ELR (cell line): ENCODE measurements at places on chromosomes 4 and X.

- DNase-seq, result no peak
These were observed 53.4 kb downstream of the GABRB1 start for GRCh38 chr4:47084795-47085194.

DNA sequence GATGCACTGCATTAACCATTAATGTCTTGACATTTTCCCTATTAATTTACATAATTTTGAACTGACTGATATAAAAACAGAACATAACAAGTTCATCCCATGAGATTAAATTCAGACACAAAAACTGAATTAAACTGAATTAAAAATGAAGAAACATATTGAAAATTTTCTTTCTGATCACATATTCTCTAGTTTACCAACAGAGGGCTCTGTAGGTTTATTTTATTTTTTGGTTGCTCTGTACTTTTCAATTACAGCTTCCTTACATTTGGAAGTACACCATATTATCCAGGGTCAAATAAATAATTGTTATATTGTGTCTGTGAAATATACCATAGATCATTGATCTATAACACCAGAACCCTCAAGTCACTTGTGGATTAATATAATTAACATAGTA lies 27.3 kb upstream of the CT83 start:
- DNase-seq, result peak; percentile 12

DNA sequence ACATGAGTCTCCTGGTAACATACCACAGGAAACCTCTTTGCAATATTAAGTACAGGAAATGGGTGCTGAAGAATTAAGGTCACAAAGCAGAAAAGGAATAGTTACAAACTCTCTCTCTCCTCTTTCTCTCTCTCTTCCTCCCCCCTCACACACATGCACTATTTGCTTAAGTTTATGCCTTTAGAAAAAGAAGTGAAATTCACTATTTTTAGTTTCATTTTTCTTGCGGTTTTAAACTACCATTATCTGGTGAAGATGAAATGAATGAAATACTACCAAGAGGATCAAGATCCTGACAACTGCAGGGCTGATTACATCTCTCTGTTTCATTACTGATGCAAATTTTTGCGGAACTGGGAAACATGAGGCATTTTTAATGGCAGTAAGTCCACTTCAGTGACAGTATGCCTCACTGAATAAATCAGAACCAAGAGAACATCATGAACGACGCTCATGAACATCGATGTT lies 64.3 kb upstream of the FTHL17 start:
- no peak for DNase-seq

GRCh38 chrX:1788300-1788911 lies 173.5 kb downstream of the ASMT start:
- no peak for DNase-seq

DNA sequence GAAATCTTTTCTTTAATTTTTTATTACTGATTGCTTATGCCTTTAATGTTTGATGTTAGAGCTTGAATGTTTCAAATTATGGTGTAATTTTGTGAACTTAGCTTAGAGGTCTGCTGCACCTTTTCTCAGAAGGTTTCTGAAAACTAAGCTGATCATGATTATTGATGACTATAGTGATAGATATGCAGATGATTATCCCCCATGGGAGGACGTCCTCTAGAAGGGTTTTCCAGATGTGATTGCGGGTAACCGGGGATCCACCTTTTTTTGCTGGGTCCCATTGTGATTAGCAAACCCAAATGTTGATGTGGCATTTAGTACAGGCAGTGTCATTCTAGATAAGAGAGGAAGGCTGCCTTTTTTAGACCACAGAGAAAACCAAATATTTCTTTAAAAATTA lies 272.9 kb downstream of the FBXO8 start:
- DNase-seq, result no peak

- DNase-seq, result peak; percentile 71
These were observed 78.7 kb upstream of the DCLK2 start for GRCh38 chr4:149999485-150000074.

GRCh38 chrX:20529711-20530110 lies 263.0 kb upstream of the RPS6KA3 start:
- no peak for DNase-seq

DNA sequence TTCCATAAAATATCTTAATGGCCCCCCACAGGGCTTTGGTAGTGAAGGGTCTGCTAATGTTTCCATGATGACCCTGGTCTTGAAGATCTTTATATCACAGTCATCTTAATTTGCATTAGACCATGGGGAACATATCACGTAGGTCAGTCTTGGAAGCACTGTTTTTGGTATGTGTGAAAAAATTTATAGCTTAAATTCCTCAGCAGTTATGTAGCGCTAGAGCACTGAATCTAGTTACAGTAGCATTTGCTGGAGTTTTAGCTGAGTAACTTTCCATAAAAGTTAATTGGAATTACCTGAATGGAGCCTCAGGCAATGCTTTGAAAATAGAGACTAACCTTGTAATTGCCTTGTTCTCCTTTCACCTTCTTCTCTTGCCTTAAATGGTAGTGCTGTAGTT lies 648.8 kb downstream of the IQCM start:
- DNase-seq, result no peak

DNA sequence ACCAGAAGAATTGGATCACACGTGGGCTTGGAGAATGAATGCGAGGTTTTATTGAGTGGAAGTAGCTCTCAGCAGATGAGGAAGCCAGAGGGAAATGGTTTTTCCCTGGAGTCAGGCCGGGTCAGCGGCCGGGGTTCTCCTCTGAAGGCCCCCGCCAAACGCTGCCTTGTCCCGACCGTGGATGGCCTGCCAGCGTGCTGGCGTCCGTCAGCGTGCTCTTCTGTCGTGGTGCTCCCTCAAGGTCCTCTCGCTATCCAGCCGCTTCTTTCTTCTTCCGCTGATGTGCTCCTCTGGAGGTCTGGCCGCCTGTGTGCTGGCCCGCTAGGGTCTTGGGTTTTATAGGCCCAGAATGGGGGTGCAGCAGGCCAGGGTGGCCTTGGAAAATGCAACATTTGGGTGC lies 632.2 kb downstream of the TRAM1L1 start:
- no peak for DNase-seq

- peak; percentile 1 for DNase-seq
These were observed 41.8 kb downstream of the SULT1B1 start for GRCh38 chr4:69718396-69719271.

GRCh38 chr4:14862891-14863290 lies 139.4 kb upstream of the CPEB2 start:
- DNase-seq, result no peak

DNA sequence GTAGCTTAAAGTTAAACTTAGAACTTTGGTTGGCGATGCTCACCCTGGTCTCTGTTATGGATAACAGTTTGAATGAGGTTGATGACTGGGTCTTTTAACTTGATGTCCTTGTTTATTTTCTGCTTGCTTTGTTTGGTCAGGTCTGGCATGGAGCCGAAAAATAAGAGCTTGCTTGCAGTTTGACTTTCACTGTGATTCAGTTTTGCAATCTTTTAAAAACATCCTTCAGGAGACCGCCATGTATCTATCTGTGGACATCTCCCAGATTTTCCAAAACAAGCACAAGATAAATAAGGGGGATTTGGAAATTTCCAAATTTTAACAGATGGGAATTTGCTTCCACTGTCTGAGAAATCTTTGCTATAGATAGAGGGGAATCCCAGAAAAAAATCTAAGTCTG lies 246.7 kb downstream of the PALLD start:
- no peak for DNase-seq

DNA sequence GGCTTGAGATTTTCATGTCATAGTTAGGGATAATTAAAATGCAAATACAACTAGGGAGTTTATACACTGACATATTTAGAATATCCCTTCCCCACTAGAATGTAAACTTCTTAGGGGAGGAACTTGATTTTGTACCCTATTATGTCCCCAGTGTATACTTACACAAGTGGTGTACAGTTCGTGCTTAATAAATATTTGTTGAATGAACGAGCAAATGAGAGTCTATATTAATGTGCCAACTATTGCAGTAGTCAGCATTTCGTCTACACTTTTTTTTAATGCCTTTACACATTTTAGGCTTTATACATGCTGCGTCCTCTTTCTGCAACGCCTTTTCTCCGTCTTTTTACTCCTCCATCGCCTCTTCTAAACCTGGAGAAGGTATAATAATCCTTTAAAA lies 8.4 kb upstream of the MOB1B start:
- no peak for DNase-seq

DNA sequence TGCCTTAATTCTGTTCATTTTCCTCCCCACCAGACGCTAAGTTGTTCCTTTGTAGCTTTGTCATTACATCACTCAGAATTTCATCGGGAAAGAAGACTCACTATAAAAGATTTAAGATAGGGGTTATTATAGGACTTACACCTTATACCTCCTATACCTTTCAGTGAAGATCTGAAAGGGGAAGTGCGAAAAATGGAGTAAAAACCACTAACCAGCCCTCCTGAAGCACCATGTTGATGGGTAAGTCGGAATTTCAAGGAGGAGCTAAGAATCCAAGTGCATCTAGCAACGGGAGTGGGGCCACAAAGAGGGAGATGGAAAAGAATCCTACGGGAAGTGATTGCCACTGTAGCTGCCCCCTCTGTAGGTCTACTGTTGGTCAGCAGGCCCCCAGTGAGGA lies 119.1 kb upstream of the H2AZ1 start:
- no peak for DNase-seq

GRCh38 chrX:145630806-145631435 lies 186.7 kb upstream of the SLITRK2 start:
- DNase-seq, result no peak

- peak; percentile 41 for DNase-seq
These were observed 2.4 kb downstream of the SPRY1 start for GRCh38 chr4:123398853-123399626.

DNA sequence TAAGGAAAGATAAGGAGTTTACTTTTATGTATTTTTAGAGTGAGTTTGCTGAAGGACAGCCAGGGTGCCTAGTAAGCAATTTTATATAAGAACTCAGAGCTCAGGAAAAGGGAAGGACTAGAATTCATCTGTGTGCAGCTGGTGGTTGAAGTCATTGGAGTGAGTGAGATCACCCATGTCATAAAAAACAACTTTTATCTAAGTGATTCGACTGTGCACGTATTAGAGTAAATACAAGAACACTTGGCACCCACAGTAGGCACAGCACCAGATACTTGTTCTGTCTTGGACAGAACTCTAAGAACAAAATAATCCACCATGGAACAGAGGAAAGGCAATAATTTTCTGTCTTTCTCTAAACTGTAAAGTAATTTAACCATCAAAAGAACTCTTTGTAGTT lies 31.6 kb downstream of the SYNPO2 start:
- DNase-seq, result no peak
